CD4-positive, alpha-beta T cell (primary cell): ENCODE measurements at places on chromosomes 12 and 14.
A peak's percentile ranks its signal among the peaks of the same experiment; 100 is the strongest.

GRCh38 chr14:73221945-73222344, 15.4 kb upstream of the PAPLN start:
- DNase-seq = no peak

DNA sequence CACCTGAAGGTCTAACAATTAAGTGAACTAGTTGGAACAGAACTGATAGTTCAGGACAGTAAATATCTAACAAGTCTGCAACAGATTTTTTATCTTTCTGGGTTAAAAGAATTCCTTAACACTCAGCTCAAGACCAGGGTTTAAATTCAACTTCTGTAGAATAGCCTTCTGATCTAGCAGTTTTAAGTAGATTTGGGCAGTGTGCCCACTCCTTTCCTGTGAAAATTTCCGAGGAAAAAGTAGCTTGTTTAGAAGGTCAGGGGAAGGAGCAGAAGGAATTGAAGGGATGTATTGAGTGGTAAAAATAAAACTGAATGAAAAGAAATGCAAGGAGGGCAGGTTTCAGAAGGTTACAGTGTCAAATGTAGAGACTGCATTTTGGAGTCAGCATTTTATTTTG, 45.8 kb downstream of the ATL1 start:
- no peak for DNase-seq

DNA sequence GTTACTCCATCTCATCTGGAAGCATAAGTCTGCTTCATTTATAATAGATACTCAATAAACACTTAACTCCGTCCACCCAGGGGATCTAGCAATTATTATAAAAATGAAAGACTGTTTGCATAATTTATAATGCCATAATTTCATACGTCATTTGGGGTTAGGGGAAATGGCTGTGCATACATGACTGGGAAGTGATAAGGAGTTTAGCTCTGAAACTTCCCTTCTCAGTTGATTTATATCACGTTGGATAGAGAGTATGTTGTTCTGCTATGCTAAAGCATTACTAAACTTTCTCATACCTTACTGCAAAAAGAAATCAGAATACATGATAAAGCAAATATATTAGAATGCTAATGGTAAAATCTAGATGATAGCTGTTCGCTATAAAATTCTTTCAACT, 90.4 kb upstream of the DYNC1H1 start:
- DNase-seq = no peak

- no peak for DNase-seq
Measured at GRCh38 chr14:61229981-61230380, 51.2 kb downstream of the TMEM30B start.

DNA sequence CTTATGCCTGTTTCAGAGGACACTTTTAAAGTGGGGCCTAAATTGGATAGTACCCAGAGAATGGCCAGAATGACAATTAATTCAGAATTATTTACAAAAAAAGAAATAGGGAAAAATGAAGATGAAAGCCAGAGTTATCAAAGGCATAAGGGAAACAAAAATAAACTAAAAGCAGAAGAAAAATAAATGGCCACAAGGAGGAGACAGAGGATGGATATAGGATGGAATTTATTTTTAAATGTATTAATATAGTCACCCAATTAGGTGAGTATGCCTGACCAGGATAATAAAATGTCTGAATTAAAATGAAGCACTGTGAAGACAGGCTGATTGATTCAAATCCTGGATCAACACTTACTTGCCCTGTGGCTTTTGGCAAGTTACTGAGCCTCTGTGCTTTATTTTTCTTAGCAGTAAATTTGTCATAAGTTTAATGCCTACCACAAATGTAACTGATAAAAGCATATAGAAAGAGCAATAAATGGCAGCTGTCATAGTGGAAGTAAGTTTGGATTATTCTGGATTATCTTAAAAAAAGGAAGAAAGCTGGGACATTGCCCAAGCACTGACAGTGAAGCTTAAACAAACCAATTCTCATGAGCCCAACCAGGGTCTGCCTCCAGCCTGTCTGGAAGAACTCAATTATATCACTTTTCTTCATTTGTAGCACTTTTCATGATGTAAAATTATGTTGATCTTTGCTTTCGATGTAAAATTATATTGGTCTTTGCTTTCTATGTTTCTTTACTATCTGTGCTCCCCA, 3.5 kb downstream of the CLEC9A start:
- no peak for DNase-seq

DNA sequence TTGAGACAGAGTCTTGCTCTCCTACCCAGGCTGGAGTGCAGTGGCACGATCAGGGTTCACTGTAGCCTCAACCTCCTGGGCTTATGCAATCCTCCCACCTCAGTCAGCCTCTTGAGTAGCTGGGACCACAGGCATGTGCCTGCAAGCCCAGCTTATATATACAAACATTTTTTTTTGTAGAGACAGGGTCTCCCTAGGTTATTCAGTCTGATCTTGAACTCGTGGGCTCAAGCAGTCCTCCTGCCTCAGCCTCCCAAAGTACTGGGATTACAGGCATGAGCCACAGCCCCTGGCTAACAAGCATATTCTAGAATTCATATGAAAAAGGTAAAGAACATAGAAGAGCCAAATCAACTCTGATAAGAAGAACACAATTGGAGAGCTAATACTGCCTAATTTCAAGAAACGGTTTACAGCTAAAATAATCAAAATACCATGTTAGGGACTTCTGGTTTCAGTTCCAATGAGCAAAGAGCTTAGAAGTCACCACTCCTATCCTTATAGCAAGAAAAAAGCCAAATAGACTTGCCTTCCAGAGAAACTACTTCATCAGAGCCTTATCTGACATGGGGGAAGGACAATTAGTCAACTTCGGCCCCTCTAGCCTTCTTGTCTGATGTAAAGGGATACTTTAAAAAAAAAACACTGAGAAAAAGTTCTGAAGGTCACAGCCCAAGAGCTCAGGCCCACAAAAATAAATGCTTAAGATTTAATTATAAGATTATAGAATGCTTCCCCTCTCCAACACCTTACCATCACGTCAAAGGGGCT, 37.6 kb downstream of the TMEM116 start:
- DNase-seq = no peak

DNA sequence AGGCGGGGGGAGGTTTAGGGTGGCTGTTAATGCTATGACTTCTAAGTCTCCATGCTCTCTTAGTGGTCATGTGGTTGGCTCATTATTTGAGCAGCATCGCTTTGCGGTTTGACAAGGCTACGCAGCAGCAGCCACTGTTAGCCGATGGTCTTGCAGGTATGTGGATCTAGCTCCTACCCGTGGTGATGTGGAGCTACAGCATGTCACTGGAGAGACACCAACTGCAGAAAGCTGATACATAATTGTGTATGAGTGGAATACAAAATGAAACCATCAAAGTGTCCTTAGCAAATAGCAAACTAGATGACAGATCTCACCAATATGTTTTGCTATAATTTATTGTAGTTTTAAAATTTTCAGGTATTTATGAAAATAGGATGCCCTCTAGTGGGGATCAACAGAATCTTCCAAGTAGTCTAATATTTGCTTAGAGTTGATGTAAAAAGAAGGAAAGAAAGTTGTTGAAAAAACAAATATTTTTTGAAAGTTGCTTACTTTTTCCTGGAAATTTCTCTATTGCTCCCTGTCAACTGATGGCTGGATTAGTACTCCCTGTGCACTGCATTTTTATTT, 94.9 kb downstream of the NAV3 start:
- no peak for DNase-seq

DNA sequence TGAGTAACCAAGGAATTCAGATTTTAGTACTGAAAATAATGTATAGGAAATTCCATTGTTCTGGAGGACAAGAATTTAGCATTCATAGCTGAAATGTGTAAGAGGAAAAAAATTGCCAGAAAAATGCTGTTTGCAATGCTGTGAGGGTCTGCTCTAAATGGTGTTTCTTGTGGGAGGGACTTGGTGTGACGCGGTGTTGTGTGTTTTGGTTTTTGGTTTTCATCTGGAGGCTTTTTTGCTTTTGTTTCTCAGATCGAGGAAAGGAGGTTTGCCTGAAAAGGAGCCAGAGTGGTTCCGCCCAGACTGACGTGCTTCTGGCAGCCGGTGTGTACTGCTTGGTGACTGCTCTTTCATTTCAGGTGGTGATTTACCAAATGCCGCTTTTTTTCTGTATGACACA, 211.8 kb upstream of the HMGA2 start:
- no peak for DNase-seq

DNA sequence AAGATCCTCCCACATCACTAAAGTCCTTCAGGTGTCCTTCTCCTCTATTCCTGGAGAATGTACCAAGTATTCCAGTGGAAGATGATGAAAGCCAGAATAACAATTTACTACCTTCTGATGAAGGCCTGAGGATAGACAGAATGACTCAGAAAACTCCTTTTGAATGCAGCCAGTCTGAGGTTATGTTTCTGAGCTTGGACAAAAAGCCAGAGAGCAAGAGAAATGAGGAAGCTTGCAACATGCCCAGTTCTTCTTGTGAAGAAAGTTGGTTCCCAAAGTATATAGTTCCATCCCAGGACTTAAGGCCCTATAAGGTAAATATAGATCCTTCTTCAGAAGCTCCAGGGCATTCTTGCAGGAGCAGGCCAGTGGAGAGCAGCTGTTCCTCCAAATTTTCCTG, 54.6 kb upstream of the HELB start:
- no peak for DNase-seq

DNA sequence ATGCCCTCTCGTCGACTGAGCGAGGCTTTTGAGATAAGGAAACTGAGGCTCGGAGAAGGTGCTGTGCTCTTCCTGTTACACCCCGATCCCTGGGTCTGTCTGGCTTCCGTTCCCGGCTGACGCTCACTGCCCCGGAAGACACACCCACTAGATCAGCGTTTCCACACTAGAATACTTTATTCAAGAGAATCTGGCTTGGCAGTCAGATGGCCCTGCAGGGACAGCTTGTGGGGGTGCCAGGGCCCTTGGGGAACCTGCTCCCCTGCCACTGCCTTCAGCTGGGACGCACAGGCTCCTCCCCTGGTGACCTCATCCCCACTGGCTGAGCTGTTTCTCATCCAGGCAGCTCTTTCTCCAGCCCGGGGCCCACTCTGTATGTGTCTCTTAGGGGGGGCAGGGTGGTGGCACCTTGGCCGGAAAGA, 13.7 kb downstream of the PGF start:
- peak; percentile 71 for DNase-seq

- no peak for DNase-seq
Measured at GRCh38 chr14:55782166-55782565, 202.2 kb downstream of the KTN1 start.

- peak; percentile 58 for DNase-seq
Measured at GRCh38 chr12:111056618-111057521, 136.5 kb upstream of the MYL2 start.

GRCh38 chr14:87170179-87170578, 822.8 kb downstream of the GALC start:
- no peak for DNase-seq

DNA sequence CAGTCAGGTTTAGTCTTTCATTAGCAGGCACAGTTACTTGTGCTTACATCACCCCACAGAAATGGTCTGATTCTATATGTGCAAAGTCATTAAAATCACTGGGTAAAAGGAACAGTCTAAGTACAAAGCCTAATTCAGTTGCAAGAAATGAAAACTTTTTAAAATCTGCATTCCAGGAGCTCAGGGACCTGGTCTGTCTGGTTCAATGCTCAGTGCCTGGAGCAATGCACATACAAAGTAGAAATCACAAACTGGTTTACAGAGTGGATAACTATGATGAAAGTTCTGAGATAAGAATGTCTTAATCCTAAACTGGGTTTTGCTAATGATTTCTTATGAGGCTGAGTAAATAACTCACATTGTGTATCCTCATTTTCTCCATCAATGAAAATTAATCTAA, 28.7 kb downstream of the LMNTD1 start:
- no peak for DNase-seq

- no peak for DNase-seq
Measured at GRCh38 chr14:33693237-33693636, 257.6 kb downstream of the EGLN3 start.

- no peak for DNase-seq
Measured at GRCh38 chr14:103241531-103241930, 92.5 kb upstream of the EIF5 start.

- DNase-seq = no peak
Measured at GRCh38 chr12:68855111-68855510, 47.1 kb downstream of the MDM2 start.

- no peak for DNase-seq
Measured at GRCh38 chr14:97080991-97081390, 283.8 kb downstream of the VRK1 start.
